Stimulated activated CD8-positive, alpha-beta memory T cell treated with anti-CD3 and anti-CD28 coated beads, Interleukin-15, amount 100 ng/mL, for 24 hours (primary cell): ENCODE measurements at places on chromosomes 4 and X.

- DNase-seq, result peak; percentile 21
Measured at GRCh38 chr4:173333658-173334084, 487 bp downstream of the HMGB2 start.

- no peak for DNase-seq
Measured at GRCh38 chr4:129532573-129532972, 436.6 kb downstream of the C4orf33 start.

GRCh38 chr4:86834901-86835300 lies 14.3 kb downstream of the SLC10A6 start:
- DNase-seq, result no peak

GRCh38 chrX:15790769-15791290 lies 546 bp downstream of the ZRSR2 start:
- DNase-seq, result no peak

DNA sequence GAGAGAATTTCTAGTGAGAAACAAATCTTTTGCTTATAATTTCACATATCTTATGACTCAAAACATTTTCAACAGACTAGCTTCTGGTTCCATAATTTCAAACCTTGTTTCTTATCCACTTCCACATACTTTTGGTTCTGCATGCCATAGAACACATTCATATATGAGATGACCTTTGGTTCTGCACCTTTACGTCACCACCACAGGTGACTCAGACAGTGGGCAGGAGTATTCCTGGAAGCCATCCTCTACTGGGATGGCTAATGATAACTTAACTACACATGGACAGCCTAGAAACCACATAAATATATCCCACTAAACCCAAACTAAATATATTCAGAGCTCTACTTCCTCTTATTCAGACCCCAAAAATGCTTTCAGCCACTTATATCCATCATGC lies 133.3 kb downstream of the DCK start:
- no peak for DNase-seq
